H4 (cell line): ENCODE measurements at places on chromosomes 3 and 15. TPM values are rescaled to one million over a fixed set of nuclear protein-coding genes. Genes with fewer than 3 reads are reported as not detected.

DNA sequence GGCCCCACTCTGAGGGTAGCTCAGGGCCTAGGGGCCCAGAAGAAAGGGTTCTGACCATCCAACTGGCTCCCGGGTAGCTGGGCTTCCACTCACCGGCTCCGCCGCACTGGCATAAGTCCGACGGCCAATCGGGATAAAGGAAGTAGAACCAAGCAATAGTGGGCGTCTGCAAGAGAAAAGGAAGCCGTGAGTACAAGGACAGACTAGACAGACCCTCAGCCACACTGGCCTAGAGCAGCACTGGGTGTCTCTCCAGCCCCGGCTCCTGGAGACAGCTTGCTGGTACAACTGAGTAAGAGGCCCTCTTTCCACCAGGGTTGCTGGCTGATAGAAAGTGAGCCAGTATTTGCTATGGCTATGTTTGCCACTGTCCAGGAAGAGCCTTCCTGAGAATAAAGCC is 22.4 kb downstream of the BDH1 start:
- no peak for DNase-seq

DNA sequence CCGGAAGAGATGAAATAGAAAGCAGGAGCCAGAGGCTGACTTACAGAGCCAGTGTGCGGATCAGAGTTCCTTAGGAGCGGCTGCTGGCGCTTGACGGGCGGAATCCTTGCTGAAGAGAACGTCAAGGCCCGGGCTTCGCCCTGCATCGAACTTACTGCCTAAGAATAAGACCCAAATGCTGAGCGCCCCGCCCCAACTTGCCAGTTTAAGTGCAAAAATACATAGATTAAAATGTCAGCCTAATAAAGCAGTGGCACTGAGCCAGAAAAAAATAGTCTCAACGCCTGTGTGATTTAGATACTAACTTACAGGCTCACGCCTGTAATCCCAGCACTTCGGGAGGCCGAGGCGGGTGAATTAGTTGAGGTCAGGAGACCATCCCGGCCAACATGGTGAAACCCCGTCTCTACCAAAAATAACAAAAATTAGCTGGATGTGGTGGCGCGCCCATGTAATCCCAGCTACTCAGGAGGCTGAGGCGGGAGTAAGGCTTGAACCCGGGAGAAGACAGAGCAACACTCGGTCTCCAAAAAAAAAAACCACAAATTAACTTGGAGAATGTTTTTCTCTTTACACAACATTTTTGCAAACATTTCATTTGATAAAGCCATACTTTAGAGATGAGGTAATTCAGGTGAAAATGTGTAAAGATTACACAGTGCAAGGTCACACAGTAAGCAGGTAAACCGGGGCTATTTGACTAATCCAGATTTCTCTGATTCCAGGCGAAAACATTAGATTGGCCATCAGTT is 1.2 kb upstream of the UBP1 start:
- DNase-seq, result no peak

- DNase-seq, result no peak
Measured at GRCh38 chr3:130779486-130779885, 32.9 kb upstream of the PIK3R4 start.

DNA sequence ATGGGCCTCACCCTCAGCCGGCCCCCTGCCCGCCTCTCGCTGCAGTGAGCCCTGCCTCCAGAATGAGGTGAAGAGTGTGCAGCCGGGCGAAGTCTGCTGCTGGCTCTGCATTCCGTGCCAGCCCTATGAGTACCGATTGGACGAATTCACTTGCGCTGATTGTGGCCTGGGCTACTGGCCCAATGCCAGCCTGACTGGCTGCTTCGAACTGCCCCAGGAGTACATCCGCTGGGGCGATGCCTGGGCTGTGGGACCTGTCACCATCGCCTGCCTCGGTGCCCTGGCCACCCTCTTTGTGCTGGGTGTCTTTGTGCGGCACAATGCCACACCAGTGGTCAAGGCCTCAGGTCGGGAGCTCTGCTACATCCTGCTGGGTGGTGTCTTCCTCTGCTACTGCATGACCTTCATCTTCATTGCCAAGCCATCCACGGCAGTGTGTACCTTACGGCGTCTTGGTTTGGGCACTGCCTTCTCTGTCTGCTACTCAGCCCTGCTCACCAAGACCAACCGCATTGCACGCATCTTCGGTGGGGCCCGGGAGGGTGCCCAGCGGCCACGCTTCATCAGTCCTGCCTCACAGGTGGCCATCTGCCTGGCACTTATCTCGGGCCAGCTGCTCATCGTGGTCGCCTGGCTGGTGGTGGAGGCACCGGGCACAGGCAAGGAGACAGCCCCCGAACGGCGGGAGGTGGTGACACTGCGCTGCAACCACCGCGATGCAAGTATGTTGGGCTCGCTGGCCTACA is 8.5 kb downstream of the GRM2 start:
- DNase-seq, result no peak

DNA sequence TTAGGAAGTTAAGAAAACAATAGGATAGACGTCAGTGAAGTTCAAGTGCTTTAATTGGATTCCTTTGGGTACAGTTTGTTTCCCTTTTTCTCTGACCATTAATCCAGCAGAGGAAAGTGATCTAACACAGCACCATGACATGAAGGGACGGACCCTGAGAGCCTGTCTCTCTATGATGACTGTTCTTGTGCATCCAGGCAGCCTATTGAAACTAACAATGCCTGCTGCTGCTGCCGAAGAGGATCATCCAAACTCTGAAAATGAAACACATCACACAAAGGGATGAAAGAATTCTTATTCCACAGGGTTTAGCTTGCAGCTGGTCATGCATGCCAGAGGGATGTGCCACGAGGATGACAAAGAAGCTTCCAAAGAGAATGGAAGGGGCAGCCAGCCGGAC is 75.5 kb downstream of the ZBTB20 start:
- peak; percentile 22 for DNase-seq

GRCh38 chr15:53671545-53671944 is 87.9 kb downstream of the WDR72 start:
- DNase-seq, result no peak

DNA sequence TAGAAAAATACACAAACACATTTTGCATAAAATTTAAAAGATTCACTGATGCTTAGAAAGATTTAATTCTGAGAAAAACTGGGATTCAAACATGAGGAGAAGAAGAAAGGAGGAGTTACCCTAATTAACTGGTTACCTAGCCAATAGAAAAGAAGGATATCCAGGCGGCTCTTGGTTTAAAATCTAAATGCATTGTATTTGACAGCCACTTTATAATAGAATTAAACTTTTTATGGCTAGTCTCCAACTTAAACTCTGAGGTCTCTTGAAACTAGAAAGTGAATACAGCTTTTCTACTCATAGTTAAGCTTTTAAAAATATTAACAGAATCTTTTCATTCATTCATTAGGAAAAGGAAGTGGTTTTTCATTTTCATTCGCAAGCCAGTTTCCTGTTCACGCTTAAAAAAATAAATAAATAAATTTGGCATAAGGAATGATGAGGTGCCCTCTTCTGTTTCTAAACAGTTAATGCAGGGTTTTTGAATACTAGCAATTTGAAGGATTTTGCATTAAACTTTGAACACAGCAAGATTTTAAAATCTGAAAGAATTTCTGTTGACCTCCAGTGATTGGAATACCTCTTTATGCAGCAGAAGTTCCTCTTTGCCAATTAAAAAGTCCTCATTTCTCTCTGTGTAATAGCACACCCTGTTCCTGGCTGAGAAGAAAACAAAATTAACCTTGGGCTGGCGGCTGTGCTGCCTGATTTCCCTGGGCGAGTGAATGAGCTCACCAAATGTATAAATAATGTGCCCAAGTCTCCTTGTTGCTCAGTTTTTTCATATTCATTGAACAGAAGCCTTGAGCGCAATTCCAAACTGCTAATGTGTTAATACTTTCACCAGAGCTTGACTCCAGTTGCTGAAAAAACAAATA is 105.1 kb downstream of the ZMAT3 start:
- peak; percentile 54 for DNase-seq

- no peak for DNase-seq
Measured at GRCh38 chr3:36919439-36920160, 25.3 kb downstream of the TRANK1 start.

DNA sequence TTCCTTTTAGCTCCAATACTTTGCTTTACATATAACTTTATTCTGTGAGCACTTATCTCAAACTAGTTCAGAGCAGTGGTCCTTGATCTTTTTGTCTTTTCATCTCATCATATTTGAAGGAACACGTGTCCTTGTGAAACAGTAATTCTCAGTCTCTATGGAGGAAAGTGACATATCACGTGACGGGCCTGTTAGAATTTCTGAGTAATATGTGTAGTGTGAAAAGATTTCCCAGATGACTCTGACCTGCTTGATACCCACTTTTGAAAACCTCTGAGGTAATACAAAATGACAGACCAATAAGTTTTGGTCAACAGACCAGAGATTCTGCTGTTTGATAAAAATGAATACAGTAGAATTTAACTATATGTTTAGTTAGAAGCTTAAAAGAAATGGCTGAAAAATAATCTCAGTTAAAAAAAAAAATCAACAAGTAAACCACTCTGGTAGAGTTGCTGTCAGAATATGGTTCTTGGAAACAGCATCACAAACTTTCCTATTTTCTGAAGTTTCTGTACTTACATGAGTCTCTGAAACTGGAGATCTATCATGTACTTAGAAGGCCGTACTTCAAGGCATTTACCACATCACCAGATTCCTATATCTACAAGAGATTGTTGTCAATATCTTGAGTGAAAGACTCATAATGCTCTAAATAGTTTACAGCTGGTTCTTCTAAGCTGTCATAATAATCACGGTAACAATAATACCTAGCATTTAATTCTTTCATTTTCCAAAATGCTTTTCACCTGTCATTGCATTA is 590.2 kb upstream of the TBL1XR1 start:
- no peak for DNase-seq

DNA sequence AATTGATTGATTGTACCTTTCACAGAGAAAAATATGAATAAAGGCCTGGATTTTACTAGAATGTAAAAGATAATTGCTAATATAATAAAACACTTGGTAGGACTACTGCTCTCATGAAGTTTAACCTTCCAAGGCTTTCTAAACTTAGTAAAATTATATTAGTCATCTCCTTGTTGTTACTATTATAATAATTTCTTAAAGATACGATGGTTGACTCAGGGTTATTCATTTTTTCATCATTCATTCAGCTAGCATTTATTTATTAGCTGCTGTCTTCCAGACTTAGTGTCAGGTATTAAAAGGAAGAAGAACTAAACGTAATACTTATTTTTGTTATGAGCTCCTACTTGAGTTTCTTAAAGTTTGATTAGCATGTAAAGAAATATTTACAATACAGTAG is 771.6 kb upstream of the NR2F2 start:
- DNase-seq, result no peak

- DNase-seq, result no peak
Measured at GRCh38 chr3:195101927-195102608, 168.9 kb downstream of the XXYLT1 start.

DNA sequence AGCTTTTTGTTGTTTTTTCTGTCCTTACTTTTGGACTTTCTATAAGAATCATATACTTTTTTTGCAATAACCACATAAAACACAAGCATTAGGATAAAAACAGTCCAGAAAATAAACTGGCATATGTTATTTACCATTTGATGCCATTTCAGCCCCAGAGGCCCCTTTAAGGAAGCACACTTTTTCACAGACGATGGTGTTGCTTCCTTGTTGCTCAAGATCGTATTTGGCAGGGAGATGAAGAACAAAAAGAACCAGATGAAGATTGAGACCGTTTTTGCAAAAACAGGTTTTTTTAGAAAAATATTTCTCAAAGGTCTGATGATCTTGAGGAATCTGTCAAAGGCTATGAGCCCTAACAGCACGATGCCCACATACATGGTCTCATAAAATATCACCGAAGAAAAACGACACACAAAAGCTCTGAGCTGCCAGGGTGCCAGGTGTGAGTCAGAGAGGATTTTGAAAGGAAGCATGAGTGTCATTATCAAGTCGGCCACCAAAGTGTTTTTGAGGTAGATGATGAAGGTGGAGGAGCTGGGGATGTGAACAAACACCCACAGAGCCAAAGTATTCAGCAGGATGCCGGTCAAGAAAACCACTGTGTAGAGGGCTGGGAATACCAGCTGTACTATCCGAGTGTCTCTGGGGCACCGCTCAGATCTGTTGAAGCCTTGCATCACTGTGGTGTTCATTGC is 902 bp downstream of the P2RY13 start:
- DNase-seq, result no peak

Gene CIB1
- total RNA-seq, result 36.7 and 39.0 TPM in 2 replicates

Gene SLC27A2
- total RNA-seq, result not detected in 2 replicates

Gene GOLGA8J
- not detected in 2 replicates for total RNA-seq

Gene MAP1A
- total RNA-seq, result 32.9 and 40.6 TPM in 2 replicates

Gene LNP1
- total RNA-seq, result 4.7 and 7.0 TPM in 2 replicates

Gene TMEM108
- total RNA-seq, result 0.97 and 1.0 TPM in 2 replicates

Gene SLC12A6
- total RNA-seq, result 2.6 and 3.4 TPM in 2 replicates
